Tibial artery (tissue), 4 donors: ENCODE measurements at places on chromosomes 1 and 21.

DNA sequence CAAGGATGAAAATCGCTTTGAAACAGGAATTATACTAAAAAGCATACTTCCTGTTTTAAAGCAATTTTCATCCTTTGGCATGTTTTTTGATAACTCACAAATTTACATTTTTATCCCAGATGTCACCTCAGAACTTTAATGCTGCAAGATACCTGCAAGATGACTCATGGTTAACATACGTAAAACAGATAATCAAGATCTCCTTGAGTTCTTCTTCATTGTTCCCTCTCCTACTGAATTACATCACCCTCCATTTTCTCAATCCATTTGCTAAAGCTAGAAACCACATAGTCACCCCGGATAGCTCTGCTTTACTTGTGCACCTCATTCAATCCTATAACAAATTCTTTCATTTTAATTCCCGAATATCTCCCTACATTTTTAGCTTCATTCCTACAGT lies 1114.2 kb downstream of the PLA2G4A start:
- no peak for DNase-seq

DNA sequence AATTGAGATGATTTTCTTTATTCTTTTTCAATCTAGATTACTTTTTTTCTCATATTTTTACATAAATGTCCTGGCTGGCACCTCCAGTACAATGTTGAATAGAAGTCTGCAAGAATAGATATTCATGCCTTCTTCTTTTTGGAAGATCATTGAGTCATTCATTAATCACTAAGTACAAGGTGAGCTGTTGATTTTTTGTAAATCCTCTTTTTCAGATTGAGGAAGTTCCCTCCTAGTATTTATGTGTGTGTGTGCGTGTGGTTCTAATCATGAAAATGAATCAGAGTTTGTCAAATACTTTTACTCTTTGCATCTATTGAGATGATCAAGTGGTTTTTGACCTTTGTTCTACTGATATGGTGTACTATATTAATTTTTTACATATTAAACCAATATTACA lies 859.3 kb downstream of the KCNT2 start:
- DNase-seq, result no peak

GRCh38 chr1:212952641-212952976 lies 2.3 kb downstream of the VASH2 start:
- DNase-seq, result no peak

- no peak for DNase-seq
Observed at GRCh38 chr21:42287193-42288083, 27.8 kb downstream of the TFF3 start.

DNA sequence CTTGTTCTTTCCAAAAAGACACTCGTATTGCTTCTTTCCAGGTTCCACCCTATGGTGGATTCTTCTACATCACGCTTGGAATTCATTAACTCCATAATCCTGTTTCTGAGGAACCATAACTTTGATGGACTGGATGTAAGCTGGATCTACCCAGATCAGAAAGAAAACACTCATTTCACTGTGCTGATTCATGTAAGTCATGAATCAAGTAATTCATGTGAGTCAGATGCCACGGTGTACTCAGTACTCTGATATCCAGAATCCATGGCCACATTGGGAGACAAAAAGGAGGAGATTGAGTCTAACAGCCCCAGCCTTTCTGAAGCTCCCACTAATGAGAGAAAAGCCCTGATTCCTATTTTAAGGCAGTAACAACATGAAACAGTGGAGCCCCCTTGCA lies 7.4 kb downstream of the CHI3L2 start:
- no peak for DNase-seq

DNA sequence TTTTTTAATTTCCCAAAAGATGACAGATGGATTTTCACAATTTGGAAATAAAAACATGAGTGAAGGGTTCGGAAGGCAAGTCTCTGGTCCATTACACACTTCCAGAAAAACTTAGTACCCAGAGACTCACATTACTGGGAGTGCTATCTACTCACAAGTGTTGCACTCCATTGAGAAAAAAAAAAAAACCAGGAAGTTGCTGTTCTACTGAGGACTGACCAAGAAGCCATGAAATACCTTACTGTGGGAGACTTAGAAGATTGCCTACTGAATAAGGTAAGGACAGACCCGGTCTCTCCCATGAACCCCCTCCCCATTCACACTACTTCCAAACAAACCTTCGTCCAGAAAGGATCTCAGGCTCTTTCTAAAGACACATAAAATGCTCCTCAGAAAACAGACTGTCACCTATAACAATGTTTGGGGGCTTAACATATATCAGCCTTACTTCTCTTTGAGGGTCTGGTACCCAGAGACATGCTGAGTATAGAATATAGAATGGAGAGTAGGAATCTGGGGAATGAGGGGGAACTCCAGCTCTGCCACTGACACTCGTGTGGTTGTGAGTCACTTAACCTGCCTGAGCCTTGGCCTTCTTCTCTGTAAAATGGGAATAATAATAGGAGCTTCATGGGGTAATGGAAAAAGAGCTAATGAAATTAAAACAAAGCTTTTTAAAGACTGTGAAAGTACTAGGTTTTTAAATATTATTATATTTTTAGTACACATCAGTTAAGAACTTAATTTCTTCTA lies 1.4 kb downstream of the MAB21L3 start:
- no peak for DNase-seq

DNA sequence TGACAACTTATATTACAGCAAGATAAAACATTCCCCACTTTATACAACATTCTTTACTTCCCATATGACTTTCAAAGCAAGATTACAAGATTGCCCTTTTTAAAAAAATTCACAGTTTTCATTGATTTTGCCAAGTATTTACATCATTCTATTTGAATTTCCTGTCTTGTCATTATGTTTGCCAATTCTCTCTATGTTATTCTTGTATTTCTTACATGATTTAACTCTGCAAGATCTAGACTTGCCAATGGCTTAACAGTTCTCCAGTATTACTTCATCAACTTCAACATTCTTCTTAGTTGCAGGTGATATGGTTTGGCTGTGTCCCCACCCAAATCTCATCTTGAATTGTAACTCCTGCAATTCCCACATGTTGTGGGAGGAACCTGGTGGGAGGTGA lies 31.6 kb downstream of the FMO4 start:
- DNase-seq, result no peak

- DNase-seq, result no peak
Observed at GRCh38 chr1:66580081-66580480, 46.1 kb downstream of the SGIP1 start.

DNA sequence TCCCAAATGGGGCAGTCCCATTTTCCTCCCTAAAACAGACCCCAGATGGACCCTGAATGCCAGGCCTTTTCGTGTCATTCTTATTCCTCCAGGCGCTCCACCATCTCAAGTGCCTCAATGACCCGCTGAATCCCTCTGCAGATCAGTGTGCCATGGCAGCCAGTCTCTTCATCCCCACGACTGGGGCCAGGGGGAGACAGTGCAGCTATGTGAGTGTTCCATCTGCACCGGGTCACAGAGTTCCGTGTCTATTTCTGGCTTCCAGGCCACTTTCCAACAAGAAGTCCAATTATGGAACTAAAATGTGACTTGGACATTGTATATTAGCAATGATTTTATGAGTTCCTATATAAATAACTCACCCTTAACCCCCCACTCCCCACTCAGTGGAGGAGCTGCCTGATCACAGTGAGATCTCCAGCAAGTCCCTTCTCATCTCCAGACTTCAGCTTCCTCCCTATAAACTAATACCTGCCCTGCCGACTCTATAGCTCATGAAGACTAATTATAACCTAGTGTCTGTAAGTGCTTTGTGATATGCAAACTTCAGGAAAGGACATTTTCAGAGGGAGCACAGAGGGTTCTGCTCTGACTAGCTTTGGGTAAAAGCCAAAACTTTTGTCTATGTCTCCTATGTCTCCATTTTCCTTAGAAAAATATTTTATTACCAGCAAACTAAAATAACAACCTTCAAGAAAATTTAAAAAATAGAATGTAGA lies 56.3 kb upstream of the NFASC start:
- DNase-seq, result no peak

GRCh38 chr1:204074274-204075138 lies 1.6 kb downstream of the SOX13 start:
- peak; percentile 61 for DNase-seq

DNA sequence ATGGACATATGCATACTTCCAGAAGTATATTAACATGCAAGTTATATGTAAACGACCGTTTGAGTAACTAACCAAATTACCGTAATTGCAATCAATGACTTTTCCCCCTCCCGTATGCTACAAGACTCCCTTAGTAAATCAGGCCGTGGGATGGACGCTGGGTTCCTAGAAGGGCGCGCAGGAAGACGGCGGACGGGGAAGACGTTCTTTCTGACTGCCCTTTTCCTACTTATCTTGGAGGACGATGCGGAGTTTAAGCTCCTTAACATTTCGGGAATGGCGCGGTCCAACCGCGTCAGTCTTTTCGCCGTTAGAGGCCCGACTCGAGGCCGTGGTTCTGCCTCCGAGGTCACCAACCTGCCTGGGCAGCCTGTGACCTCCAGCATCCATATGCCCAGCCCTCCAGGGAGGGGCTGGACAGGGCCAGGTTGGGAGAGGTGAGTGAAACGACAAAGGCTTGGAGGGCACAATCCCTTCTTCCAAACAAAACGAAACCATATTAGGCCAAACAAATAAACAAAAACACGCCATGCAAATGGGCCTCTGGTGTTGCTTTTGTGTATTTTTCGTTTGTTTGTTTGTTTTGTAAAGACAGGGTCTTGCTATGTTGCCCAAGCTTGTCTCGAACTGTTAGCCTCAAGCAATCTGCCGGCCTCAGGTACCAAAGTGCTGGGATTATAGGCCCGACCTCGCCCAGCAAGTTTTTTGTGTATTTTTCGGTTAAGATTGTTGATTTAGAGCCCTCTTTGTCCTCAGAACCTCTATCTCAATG lies 873 bp upstream of the PI4KB start:
- no peak for DNase-seq

GRCh38 chr1:61825393-61825792 lies 83.1 kb downstream of the PATJ start:
- no peak for DNase-seq

GRCh38 chr1:220748089-220748934 lies at the start of gene MTARC2:
TSS of gene MTARC2 (plus strand) at chr1:220748322. CDS start at chr1:220748532, 210 bp downstream.
- peak; percentile 90 for DNase-seq

- peak; percentile 59 for DNase-seq
Observed at GRCh38 chr1:1083416-1084371, 9.6 kb upstream of the RNF223 start.

GRCh38 chr1:229186373-229187056 lies 84.4 kb upstream of the RAB4A start:
- DNase-seq, result no peak

- DNase-seq, result no peak
Observed at GRCh38 chr1:235923466-235924021, 56.8 kb upstream of the LYST start.

GRCh38 chr1:168089979-168090337 lies 46.8 kb downstream of the GPR161 start:
- no peak for DNase-seq

- no peak for DNase-seq
Observed at GRCh38 chr1:153534925-153535241, 908 bp downstream of the S100A6 start.

GRCh38 chr1:197807216-197807615 lies 31.9 kb upstream of the DENND1B start:
- DNase-seq, result no peak

GRCh38 chr21:29102791-29103257 lies 27.6 kb upstream of the MAP3K7CL start:
- no peak for DNase-seq

DNA sequence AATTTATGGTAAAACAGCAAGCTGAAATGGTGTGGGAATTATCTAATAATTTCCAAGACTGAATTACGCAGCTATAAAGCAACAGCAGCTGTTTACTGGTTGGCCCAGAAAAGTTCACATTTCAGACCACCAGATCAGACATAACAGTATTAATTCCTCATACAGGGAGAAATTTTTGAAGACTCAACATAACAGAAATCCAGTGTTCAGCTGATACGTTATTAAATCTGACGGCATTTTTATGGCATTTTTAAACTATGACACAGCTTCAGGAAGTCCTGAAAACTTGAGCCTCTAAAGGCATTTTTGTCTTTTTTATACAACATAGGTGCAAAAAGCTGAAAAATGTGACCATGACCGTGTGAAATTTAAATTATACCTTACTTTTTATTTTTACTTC lies 91.2 kb downstream of the APP start:
- no peak for DNase-seq

DNA sequence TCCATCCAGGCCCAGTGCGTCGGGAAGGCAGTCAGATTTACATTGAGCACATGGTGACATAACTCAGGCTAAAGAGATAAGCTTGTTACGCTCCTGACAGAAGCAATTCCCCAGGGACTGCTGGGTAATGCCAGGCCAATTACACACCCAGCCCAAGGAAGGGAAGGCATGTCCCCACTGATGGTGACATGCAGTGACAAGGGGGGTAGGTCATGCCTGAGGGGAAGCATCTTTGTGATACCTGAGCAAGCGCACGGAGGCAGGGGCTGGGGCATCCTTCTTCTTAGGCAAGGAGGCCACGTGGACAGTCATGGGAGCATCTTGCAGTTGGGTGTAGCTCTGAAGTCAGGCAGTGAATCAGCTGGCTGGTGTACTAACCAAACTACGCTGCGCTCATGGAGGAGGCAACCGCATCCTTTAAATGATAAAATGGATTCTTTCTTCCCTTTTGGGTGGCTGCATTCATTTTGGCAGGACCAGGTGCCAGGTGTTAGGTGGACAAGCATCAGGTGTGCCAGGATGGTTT lies 39.6 kb upstream of the GRIK3 start:
- DNase-seq, result no peak

- no peak for DNase-seq
Observed at GRCh38 chr1:25051906-25052305, 121.8 kb upstream of the RUNX3 start.

GRCh38 chr1:168342572-168343280 lies 62.0 kb downstream of the TBX19 start:
- DNase-seq, result peak; percentile 91

DNA sequence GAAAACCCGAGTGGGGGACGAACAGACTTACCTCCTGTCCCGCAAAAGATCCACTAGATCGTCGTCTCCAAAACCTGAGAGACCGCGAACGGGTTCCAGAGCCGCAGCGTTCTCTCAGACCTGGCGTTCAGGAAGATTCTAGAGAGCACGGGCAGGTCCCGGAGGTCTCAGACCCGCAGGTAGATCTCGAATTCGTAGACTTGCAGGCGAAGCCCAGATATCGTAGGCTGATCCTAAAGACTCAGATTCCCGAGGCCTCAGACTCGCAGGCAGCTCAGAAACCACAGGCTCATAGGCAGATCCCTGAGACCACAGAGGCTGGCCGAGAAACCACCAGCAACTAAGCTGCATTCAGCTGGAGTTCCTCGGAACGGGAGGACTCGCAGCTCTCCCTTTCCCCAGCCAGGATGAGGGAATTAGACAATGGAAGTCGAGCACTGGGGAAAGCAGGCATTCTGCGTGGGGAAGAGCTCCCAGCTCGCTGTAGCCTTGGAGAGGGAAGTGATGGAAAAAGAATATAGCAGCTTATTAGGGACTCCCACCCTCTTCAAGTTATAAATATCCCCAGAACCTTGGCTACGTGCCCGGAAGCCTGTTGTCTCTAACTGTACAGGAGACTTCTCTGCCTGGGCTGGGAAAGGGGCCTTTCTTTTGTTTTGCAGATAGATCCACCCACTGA lies at the start of gene ZNF436:
TSS of gene ZNF436 (minus strand) at position 502 of the 679 bp plus-strand sequence. CDS start 1,831 bp downstream, outside the sequence.
- DNase-seq, result peak; percentile 91
